ENCODE measurements at places on chromosomes 6 and 20. TPM values are rescaled to one million over a fixed set of nuclear protein-coding genes. Genes with fewer than 3 reads are reported as not detected.

DNA sequence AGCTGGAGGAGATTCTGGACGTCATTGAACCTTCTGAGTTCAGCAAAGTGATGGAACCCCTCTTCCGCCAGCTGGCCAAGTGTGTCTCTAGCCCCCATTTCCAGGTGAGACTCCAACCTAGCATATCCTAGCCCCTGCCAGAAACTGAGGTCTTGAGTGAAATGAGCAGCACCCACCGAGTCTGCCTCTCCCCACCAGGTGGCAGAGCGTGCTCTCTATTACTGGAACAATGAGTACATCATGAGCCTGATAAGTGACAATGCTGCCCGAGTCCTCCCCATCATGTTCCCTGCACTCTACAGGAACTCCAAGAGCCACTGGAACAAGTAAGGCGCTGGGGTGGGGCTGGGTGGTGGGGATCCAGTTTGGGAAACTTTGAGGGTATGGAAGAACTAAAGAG is 4.6 kb downstream of the MEA1 start:
- DNase-seq: peak; percentile 48

- DNase-seq: no peak
These were observed 443.0 kb downstream of the PKHD1 start for GRCh38 chr6:51644426-51644825.

DNA sequence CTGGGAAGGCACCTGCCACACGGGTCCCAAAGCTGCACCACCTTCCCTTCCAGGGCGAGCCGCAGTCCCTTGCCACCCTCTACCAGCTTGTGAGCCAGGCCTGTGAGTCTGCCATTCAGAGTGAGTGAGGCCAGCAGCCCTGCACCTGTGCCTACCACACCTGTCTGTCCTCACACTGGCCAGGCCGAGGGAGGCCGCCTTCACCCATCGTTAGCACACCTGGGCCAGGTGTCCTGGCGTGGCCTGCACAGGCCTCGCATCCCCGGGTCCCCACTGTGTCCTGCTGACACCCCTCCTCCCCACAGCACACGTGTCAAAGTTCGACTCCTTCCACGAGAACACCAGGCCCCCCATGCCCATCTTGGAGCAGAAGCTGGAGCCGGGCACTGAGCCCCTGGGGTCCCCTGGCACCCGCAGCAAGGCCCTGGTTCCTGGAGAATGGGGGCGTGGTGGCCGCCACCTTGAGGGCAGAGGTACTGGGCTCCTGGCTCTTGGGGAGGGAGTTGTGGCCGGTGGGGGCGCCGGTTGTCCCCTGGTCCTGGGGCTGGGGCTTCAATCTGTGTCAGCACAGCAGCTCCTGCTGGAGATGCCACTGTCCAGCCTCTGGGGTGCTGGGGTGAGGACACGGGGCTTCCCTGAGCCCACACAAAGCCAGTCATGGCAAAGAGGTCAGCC is 33.0 kb downstream of the CHRNA4 start:
- DNase-seq: no peak

DNA sequence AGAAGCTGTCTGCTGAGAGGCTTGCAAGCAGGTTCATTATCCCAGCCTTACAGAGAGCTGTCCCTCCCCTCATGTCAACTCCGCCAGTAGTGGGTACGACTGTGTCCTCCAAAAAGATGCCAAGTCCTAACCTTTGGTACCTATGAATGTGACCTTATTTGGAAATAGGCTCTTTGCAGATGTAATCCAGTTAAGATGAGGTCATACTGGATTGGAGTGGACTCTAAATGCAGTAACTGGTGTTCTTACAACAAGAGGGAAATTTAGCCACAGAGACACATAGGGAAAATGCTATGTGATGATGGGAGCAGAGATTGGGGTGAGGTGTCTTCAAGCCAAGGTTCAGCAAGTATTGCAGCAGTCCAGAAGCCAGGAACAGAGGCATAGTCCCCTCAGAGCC is 90.8 kb upstream of the FOXP4 start:
- DNase-seq: no peak

- DNase-seq: no peak
These were observed 56.4 kb upstream of the SLC22A1 start for GRCh38 chr6:160065200-160065599.

DNA sequence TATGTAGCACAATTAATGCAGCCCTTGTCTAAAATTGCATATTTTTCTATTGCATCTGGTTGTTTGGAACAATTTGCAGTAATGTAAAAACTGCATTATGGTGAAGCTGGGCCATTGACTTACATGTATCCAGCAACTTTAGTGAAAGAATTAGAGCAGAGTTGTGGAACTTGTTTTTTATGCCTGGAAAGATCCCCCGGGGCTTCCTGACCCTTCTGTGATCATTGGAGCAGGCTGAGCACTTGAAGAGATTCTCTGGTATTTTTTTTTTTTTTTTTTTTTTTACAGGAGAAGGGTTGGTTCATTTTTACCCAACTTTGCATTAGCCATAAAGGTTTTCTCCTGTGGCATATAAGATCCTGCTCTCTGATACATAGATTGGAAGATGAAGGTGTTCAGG is 45.0 kb downstream of the LIN28B start:
- DNase-seq: no peak

DNA sequence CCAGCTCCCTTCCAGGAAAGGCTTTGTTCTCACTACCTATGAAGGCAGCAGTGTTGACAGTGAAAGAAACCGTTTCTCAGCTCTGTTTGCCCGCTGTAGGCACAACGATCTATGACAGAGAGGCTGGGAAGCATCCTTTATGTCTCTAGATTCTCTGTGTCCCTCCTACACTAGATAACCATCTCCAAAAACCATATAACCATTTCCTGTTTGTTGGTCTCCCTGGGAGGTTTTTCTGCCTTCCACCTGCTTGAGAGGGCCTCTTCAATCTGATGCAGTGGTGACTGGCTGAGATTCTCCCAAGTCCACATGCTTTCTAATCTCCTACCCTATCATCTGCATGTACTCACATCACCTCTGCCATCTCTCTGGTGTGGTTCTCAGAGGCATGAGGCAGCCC is 32.0 kb upstream of the TMEM217 start:
- DNase-seq: no peak

The FAM83D gene
- 9.1 TPM for polyA plus RNA-seq
